Stimulated activated CD4-positive, alpha-beta T cell treated with anti-CD3 and anti-CD28 coated beads, Interleukin-12 subunit alpha, Interleukin-12 subunit beta, amount 100 ng/mL, for 24 hours (primary cell): ENCODE measurements at places on chromosomes 13 and 19.

- no peak for DNase-seq
Observed at GRCh38 chr19:9721861-9722260, 46.7 kb downstream of the ZNF846 start.

DNA sequence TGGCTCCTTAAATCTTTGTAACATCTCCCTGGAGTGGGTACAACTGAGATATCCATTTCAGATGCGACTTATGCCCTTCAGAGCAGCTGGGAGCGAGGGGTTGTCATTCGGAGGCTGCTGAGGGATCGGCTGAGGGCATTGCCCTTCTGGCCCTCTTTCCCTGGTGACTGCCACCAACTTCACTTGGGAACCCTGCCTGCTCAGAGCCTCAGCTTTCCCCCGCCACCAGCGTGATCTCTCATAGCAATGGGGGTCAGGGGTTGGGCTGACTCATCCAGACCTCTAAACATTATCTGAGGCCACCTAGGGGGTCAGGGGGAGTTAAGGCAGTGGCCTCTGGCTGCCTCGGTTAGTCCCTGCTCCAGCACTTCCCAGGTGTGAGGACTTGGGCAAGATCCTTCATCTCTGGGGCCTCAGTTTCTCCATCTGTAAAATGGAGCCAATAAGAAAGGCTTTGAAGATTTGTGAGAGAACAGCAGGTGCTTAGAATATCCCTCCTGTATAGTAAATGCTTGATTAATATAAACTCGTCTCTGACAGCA, 1.1 kb downstream of the PRX start:
- no peak for DNase-seq

DNA sequence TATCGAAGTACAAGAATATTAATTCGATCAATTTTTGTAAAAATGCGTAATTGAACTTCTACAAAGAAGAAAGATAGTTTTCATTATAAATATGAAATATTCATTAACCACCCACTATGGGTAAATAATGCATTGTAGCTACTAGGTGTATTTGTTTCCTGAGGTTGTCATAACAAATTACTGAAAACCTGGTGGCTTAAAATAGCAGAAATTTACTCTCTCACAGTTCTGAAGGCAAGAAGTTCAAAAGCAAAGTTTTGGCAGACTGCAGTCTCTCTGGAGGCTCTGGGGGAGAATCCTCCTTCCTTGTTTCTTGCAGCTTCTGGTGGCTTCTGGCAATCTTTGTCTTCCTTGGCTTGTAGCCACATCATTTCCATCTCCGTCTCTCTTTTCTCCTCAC, 99.2 kb upstream of the MIR17HG start:
- no peak for DNase-seq

DNA sequence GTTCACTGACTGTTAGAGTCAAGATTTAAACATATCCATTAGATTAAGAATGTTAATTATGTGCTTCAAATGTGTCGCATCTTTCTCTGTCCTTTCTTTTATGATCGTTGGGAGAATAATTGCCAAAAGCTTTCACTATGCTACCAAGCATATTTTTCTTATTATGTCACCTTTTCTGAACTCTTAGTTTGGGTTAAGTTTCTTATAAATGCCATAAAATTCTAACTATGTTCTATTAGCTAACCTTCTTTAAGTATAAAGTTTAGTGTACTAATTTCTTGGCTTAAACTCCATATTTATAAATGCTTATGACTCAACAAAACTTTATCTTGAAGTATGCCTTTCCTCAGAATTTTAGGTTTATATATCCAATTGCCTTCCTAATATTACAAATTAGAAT, 1759.4 kb downstream of the PCDH9 start:
- no peak for DNase-seq

DNA sequence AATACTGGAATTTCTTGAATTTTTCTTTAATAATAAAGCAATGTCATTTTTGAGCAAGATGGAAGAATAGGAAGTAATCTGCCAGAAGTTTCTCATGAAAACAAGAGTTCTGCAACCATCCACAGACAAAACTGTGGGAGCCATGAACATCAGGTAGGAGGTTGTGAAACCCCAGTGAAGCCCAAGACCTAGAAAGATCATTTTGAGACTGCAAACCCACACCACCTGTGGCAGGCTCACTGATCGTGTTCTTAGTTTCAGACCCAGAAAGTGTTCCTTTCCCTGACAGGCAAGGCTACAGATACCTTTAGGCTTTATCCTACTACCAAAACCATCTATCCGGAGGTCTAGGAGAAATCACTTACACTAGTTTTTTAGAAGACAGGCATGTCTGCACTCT, 2189.8 kb upstream of the PCDH20 start:
- DNase-seq: no peak

DNA sequence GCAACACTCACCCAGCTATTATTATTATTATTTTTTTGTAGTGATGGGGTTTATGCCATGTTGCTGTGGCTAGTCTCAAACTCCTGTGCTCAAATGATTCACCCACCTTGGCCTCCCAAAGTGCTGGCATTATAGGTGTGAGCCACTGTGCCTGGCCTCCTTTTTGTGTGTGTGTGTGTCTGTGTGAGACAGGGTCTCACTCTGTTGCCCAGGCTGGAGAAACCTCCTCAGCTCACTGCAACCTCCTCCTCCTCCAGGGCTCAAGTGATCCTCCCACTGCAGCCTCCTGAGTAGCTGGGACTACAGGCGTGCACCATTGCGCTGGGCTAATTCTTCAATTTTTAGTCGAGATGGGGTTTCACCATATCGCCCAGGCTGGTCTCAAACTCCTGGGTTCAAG, 3.6 kb upstream of the MYDGF start:
- DNase-seq: no peak

DNA sequence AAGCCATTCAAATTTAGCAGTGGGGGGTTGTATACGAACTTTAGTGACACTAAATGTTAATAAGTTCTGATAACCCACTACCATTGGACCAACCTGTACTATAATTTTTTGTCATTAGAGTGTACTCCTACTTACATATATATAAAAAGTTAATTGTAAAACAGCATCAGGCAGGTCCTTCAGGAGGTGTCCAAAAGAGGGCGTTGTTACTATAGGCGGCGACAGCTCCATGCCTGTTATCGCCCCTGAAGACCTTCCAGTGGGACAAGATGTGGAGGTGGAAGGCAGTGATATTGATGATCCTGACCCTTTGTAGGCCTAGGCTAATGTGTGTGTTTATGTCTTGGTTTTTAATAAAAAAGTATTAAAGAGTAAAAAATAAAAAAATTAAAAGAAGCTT, 27.5 kb downstream of the SPRYD7 start:
- no peak for DNase-seq

- no peak for DNase-seq
Observed at GRCh38 chr13:106815545-106815944, 247.6 kb upstream of the ARGLU1 start.

DNA sequence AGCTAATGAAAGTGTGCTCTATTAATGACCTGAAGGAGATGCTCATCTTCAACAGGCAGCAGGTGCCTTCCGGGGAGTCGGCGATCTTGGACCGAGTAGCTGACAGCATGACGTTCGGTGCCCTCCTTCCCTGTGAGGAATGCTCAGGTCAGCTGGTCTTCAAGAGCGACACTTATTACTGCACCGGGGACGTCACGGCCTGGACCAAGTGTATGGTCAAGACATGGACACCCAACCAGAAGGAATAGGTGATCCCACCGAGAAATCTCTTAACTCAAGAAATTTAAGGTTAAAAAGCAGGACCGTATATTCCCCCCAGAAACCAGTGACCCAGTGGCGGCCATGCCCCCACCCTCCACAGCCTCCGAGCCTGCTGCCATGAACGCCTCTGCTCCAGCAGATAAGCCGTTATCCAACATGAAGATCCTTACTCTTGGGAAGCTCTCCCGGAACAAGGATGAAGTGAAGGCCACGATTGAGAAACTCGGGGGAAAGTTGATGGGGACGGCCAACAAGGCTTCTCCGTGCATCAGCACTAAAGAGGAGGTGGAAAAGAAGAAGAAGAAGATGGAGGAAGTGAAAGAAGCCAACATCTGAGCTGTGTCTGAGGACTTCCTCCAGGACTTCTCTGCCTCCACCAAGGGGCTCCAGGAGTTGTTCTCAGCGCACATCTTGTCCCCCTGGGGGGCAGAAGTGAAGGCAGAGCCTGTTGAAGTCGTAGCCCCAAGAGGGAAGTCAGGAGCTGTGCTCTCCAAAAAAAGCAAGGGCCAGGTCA, 22.8 kb upstream of the ANKRD10 start:
- no peak for DNase-seq

DNA sequence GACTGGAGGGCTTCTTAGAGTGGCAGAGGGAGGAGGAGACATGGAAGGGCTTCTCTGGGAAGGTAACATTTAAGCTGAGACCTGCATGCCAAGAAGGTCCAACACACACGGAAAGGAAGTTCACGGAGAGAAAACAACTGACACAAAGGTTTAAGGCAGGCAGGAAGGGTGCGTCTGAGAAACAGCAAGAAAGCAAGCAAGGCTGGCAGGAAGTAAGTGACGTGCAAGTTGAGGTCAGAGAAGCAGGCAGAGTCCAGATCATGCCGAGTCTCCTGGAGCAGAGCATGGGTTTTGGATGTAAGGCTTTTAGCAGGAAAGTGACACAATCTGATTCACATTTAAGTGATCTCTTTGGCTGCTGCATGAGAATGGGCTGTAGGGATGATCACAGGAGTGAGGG, 60.5 kb downstream of the ATP7B start:
- DNase-seq: no peak

- no peak for DNase-seq
Observed at GRCh38 chr13:89749888-89750287, 1597.6 kb upstream of the MIR17HG start.

DNA sequence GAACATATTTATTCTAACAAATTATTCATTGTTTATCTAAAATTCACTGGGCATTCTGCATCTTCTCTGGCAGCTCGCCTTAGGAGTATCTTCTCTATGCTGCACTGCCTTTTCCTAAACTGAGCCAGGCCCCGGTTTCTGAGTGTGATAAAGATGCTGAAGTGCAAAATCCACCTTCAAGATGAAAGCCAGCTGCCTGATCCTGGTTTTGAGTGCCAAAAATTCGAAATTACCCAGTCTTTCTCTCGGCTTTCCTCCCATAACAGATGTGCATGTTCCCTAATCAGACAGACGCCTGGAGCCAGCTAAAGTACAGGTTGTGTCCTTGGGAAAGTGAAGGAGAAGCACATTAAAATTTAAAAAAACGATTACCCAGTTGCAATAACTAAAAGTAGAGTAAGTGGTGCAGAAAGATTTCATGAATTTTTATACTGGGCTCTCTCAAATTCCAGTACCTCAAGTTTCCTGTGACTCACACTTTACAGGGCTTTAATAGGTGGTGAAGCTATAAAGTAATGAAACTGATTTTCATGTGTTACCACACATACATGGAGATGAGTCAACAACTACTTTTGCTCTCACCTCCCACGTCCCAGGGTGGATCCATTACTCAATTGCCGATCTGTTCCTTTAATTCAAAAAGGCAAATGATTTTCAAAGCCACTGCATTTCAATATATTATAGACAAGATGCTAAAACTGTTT, 65.0 kb upstream of the GTF2F2 start:
- DNase-seq: peak; percentile 39

- DNase-seq: no peak
Observed at GRCh38 chr13:51232328-51232727, 10.1 kb downstream of the FAM124A start.

DNA sequence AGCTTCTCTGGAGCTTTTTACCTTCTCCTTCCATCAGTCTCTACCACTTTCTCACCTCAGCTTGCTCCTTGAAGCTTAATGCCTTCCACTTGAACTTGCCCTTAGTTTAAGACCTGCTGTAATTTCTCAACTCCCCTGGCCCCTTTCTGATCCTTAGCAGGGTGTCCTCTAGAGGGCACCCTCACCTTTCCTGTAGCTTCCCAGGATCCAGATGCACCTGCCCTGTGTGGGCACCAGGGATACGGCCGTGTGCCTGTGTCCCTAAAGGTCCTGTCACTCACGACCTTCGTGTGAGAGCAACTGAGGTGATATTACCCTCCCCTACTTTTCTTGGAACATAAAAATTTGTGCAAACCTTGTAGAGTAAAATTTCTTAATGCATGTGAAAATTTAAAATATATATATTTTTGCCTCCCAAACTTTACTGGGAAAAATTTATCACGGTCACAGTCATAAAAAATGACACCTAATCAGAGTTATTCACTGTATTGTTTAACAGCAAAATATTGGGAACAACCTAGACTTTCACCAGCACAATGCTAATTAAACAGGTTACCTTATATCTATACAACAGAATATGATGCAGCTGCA, 46.4 kb downstream of the PSG3 start:
- no peak for DNase-seq

GRCh38 chr19:20080656-20081055, 2.9 kb downstream of the ZNF90 start:
- no peak for DNase-seq

DNA sequence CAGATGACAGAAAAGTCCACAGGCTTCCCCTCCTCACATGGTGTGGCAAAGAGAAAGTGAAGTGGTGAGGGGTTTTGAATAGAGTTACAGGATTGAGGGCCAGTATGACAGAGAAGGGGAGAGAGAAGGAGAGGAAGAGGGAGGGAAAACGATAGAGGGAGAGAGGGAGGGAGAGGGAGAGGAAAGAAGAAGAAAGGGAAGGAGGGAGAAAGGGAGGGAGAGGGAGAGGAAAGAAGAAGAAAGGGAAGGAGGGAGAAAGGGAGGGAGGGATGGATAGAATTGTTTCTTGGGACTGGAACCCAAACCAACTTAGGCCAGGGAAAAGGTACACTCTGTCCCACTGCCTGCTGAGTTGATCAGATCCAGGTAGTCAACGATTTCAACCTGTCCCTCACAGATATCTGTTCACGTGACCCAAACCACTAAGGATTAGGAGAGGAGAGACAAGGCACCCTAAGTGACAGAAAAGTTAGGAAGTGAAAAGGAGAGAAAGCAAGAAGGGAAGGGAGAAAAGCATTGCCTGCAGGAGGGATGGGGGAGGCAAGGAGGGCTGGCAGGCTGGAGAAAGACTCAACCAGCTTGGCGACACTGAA, 8.1 kb upstream of the IGFL3 start:
- DNase-seq: no peak

GRCh38 chr19:39467941-39468340, 12.7 kb upstream of the TIMM50 start:
- no peak for DNase-seq

DNA sequence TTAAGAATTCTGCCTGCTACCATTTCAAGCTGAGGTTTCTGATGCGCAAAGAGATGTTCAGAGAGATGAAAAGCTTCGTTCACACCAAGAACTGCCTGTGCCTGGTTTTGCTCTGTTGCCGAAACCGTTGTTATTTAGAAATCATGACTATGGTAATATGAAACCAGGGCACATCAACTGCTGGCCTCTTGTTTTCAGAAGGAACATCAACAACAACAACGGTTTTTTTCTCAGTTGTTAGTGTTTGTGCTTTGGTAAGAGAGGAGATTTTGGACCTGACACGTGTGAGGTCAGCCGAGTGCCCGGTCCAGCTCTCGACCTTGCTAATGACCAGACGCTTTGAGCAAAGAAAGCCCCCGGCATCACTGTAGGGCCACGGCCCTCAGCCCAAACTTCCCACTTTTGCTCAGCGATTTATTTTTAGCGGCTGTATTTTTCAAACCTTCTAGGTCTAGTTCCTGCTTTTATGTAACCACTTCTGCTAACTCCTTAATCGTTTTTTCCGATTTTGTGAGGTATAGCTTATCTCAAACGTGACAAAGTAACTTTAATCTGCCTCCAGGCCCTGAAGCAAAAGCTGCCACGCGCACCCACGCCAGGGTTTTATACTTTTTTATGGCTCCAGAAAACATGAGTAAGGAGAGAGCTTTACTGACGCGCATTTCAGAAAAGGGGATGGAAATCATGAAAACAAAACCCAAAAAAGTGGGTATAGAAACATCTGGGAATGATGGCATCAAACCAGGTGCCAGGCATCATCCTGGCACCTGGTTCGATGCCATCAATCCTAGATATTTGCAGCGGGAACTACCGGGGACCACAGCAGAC, 42.0 kb downstream of the KLF2 start:
- DNase-seq: no peak

GRCh38 chr13:46551410-46552302, 1.3 kb upstream of the LRCH1 start:
- DNase-seq: peak; percentile 28
